ENCODE measurements at places on chromosomes 16 and 17. TPM values are rescaled to one million over a fixed set of nuclear protein-coding genes. Genes with fewer than 3 reads are reported as not detected.

- DNase-seq, result no peak
Measured at GRCh38 chr16:16982614-16983013, 488.1 kb downstream of the XYLT1 start.

- no peak for DNase-seq
Measured at GRCh38 chr16:70701596-70701995, 15.7 kb upstream of the MTSS2 start.

DNA sequence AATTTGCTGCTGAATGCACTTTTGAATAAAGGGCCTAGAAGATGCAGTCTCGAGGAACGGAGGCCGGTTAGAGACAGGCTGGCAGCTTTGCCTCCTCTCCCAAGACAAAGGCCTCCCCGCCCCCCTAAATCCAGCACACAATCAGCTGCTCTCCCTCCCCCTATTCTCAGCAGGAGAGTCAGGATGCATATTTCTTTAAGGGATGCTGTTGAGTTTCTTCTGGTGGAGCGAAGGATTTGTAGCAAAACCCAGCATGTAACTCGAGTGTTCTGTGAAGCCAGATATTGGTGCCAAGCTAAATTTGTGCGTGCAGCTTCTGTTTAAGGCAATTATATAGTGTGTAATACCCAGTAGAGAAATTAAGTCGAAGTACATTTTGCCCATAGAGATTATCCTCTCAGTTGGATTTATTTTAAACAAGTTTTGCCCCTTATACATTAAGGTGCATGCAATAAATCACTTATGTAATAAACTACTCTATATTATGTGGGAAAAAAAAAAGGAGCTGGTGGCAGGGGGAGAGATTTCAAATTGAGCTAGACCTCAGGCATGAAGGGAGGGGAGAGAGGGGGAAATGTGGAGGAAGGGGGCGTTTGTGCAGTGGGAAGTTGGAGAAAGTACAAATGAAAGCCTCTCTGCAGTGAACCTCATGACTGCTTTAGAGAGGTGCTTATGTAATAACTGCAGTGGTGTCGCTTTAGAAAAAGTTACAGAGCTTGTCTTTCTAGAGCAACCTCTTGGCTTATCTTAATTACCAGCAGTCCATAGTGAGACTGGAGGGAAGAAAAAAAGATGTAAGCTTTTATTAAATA is 599.2 kb downstream of the MAF start:
- DNase-seq, result no peak

- peak; percentile 96 for DNase-seq
Measured at GRCh38 chr17:4204710-4205173, 59.0 kb downstream of the ANKFY1 start.

- peak; percentile 4 for DNase-seq
Measured at GRCh38 chr16:82092711-82093110, 57.7 kb downstream of the HSD17B2 start.

GRCh38 chr16:22971346-22971924 is 157.5 kb downstream of the HS3ST2 start:
- DNase-seq, result no peak

GRCh38 chr17:44223541-44224071 is 4.1 kb upstream of the UBTF start:
- peak; percentile 65 for DNase-seq

DNA sequence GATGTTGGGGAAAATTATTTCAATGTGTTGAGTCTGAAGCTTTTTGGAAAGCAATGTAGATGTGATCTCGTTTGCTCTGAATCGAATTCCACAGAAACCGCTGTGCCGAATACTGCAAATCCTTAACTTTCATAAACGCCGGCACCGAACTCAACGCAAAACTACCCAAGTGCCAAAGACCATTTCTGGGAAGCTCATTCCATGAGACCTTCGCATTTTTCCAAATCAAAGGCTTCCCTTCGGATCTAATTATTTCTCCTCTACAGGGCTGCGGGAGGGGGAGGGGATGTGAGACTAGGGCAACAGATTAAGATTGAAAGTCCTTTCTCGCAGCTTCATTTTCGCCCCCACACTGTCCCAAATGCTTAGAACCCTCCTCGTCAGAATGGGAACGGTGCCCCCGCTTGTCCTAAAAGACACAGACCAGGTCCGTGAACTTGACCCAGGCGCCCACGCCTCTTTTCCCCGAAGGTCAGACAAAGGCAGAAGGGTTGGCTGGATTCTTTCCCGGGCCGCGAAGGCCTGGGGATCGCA is 4.0 kb downstream of the PRAC1 start:
- DNase-seq, result no peak

DNA sequence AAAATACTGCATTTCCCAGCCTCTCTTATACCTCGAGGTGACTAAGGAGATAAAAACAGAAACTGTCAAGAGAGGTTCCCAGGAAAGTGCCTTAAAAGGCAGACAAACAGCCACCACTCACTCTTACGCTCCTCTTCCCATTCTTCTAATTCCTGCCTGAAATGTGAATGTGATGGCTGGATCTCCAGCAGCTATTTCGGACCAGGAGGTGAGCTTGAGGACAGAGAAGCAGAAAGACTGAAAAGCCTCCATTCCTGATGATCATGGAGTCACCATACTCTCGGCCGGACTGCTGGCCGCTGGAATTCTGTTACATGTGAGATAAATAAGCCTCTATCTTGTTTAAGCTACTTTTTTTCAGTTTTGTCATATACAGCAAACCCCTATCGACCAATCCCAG is 41.4 kb upstream of the ABR start:
- no peak for DNase-seq

- no peak for DNase-seq
Measured at GRCh38 chr17:2563061-2563460, 30.4 kb upstream of the PAFAH1B1 start.

The TLCD3A gene
- 15.2 TPM for total RNA-seq

The TBC1D3K gene
- total RNA-seq, result not detected

The UMOD gene
- not detected for total RNA-seq

Measured in IMR-90 (cell line).